Right renal cortex interstitium (tissue), 3 donors: ENCODE measurements at places on chromosomes 5 and 9. TPM values are rescaled to one million over a fixed set of nuclear protein-coding genes. Genes with fewer than 3 reads are reported as not detected.

- no peak for DNase-seq
These were observed 898.0 kb upstream of the C9orf72 start for GRCh38 chr9:28471261-28471660.

GRCh38 chr5:22102823-22103359 is 750.3 kb downstream of the CDH12 start:
- DNase-seq = no peak

DNA sequence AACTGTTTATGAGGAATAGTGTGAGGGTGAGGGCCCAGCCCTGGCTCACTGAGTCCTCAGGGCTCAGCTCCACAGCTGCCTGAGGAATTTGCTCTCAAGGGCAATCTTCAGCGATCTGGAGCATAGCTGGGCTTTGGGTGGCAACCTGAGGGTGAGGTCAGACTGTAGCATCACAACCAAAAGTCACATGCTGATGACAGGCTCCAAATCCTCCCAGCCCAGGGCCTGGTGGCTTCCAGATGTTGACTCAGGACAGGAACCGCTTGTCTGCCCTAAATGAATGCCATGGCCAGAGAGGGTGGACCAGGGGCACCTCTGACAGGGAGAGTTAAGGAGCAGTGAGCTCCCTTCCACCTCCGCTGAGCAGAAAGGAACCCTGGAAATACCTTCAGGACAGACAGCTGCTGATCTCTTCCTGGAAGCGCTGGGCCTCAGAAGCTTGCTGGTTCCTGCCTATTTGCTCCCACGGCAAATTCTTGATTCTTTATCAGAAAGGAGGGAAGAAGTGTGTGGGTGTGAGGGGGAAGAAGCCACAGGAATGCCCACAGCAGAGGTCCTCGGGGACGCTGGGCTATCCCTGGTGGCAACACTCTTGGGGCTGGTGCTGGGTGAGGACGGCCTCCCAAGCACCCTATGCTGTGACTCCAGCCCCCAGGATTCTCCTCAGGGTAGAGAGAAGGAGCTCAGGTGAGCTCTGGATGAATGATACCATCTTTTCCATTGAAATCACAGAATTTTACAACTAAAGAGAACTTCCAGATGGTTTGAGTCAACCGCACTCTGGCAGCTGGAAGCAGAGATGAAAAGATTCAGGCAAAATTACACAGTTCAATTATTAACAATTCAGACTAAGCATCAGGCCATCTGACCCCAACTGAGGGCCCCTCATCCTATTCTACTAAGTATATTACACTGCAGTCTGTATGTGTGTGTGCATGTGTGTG is 13.8 kb upstream of the CTSL start:
- no peak for DNase-seq

Gene MLANA
- 0.75 TPM for polyA plus RNA-seq

Gene FBXL17
- 36.4 TPM for polyA plus RNA-seq

Gene DHX29
- 48.6 TPM for polyA plus RNA-seq

DNA sequence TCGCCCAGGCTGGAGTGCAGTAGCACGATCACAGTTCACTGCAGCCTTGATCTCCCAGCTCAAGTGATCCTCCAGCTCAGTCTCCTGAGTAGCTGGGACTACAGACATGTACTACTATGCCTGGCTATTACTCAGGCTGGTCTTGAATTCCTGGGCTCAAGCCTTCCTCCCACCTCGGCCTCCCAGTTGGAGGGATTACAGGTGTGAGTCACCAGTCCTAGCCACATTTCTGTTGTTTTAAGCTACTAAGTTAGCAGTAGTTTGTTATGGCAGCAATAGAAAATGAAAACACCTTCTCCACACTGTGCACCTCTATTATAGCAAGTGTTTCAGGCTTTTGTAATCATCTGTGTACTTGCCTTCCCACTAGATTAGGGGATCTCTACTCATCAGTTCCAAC is 588.9 kb upstream of the TLE4 start:
- no peak for DNase-seq

Gene STOML2
- 131 TPM for polyA plus RNA-seq

GRCh38 chr5:104763216-104763615 is 1200.6 kb upstream of the NUDT12 start:
- DNase-seq = no peak

GRCh38 chr5:180411948-180412347 is 58.8 kb upstream of the GFPT2 start:
- no peak for DNase-seq

DNA sequence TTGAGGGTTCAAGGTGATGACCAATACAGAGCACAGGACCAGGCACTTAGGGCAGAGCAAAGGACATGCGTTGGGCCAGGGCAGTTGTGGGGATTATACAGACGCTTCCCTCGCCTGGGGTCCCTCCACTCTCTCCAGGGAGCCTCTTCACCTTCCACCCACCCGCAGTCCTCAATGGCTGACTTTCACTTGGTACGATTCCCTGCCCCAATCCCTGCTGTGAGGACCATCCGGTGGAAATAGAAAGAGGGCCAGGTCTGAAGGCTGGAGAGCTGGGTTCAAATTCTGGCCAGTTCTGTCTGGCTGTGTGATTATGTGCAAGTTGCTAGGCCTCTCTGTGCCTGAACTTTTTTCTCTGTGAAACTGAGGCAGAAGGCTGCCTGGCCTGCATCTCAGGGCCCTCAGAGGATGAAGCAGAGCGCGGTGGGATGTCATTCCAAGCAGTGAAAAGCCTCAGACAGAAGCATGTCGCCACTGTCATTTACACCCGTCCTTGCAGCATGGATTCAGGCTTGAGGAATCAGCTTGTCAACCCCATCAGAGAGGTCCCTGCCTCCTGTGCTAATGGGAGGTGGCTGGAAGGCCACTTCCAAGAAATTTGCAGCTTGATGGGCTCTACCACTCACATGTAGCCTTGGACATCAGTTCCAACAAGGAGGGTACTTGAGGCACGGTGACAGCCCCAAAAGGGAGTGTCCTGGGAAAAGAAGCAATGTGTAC is 206.6 kb upstream of the IER5L start:
- no peak for DNase-seq

GRCh38 chr5:32272746-32273145 is 40.0 kb downstream of the MTMR12 start:
- DNase-seq = no peak

- DNase-seq = no peak
These were observed 85.9 kb downstream of the GOLPH3 start for GRCh38 chr5:32088214-32088613.

Gene SUSD3
- 7.8 TPM for polyA plus RNA-seq

DNA sequence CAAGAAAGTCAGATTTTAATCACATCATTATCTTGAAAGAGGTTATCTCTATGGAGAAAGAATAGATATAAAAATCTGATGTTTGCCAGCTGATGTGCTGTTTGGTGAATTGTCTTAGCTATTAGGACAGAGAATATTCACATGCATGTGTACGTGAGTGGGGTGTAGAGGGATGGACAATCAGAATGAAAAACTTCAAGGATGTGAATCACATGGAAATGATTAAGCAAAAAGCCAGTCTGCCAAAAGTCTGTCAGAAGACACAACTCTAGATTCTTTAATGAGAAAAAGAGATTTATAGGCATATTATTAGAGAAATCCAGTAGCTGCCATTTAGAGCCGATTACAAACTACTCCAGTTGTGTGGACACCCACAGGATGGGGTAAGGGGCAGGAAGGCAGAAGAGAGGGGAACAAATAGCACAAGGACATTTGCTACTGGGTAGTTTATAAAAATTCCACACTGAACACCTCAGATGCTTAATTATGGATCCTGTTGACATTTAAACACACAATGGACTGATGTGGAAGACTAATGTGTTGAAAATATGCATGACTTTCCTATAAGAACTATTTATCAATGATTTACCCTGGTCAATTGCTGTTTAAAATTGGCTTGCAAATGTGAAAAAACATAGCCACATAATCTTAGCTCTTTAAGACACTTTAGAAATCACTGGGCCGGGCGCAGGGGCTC is 127.4 kb downstream of the PTTG1 start:
- DNase-seq = no peak

DNA sequence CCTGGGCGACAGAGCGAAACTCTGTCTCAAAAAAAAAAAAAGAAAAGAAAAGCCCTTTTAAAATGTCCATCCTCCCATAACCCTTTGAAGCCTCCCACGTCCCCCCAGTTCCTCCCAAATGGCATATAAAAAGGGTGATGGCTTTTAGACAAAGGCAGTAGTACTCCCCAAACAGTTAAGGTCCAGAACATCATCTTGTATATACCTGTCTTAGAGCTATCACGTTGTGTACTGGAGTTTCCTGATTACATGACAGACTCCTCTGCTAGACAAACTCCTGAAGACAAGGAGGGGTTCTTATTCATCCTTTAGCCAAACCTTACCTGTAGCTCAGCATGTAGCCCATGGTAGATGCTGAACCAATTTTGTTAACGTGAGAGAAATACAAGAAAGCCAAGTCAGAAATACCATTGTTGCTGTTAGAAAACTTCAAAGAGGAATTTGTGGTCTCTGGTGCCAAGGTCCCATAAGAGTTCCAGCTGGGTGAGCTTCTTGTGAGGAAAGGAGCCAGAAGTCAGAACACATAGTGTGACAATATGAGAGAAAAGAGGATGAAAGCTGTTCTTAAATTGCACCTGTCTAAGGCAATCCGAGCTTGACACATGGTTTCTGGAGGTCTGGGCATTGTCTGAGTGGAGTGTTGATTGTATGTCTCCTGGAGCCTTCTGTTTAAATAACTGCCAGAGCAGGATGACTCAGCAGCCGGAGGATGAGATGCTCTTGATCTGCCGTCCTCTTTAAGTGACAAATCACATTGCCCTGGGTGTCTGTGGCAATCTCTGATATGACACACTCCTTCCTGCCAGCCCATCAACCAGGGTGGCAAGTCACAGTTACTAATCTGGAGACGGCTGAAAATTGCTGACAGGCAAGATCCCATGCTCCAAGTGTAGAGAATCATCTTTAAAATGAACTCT is 69.1 kb downstream of the ARRDC3 start:
- DNase-seq = no peak

GRCh38 chr5:111280282-111280951 is 56.2 kb downstream of the CAMK4 start:
- no peak for DNase-seq

Gene GRXCR2
- not detected for polyA plus RNA-seq

DNA sequence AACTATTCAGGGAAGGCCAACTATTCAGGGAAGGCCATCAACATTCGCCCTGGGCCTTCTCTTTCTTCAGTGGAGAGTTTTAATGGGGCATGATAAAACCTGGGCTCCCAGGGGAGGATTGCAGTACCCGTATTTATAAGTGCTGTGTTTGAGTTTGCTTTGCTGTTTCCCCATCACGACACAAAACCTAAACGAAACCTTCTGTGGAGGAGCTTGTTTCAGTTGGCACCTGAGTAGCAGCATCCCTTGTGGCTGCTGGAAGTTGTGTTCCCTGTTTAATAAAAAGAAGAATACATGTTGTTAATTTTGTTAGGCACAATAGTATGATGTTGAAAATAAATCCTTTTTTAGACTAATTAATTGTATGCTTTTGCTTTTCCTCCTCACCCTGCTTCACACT is 8.3 kb downstream of the WDR31 start:
- DNase-seq = no peak

GRCh38 chr9:81538890-81539289 is 150.5 kb downstream of the TLE1 start:
- DNase-seq = no peak

Gene PCDHGB1
- 1.3 TPM for polyA plus RNA-seq

DNA sequence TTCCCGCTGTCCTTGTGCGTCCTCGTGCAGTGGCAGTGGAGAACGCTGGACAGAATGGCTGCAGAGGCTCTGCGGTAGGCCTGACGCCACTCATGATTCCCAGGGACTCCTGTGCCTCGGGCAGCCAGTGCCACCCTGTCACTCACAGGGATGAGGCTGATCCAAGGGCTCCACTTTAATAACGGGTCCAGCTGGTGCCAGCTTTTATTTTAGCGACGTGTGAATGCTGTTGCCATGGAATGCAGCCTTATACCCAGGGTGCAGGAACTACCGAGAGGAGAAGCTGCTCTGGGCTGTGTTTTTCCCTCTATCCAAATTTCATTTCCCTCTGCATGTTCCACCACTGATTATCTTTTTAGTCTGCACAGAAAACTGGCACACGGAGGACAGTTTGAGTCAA is 15.8 kb upstream of the NTNG2 start:
- no peak for DNase-seq

Gene GARIN3
- polyA plus RNA-seq = not detected

DNA sequence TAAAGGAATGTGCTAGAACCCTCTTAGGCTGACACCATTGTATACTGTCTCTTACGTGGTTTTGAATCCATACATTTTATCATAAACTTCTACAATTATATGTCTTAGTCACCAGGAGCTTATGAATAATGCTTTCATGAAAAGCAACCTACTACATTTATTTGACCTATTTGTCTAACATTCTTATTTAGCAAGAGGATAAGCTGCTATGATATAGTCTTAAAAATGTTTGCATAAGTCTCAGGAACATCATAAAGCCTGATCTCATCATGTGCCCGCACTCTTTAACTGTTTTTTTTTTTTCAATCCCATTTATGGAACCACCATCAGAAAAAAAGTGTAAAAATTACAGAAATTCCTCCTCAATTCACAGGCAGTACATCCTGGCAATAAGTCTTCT is 59.7 kb downstream of the CDH12 start:
- no peak for DNase-seq

Gene ORM1
- polyA plus RNA-seq = 0.25 TPM

DNA sequence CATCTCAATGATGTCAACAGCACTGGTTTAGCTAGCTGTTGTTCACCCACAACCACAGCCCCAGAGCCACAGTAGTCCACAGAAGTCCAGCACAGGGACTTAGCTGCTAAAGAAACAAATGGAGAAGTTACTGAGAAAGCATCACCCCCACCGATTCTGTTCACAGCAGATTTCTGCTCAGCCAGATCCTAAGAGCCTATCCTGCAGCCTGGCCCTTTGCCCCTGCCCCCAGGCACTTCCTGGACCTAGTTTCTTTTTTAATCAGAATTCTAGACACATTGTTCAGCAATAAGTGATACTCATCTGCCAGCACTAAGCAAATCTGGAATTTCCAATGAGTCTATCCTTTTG is 7.4 kb downstream of the B4GALT1 start:
- DNase-seq = no peak

GRCh38 chr5:136232316-136232715 is 39.4 kb upstream of the SMIM32 start:
- DNase-seq = no peak

DNA sequence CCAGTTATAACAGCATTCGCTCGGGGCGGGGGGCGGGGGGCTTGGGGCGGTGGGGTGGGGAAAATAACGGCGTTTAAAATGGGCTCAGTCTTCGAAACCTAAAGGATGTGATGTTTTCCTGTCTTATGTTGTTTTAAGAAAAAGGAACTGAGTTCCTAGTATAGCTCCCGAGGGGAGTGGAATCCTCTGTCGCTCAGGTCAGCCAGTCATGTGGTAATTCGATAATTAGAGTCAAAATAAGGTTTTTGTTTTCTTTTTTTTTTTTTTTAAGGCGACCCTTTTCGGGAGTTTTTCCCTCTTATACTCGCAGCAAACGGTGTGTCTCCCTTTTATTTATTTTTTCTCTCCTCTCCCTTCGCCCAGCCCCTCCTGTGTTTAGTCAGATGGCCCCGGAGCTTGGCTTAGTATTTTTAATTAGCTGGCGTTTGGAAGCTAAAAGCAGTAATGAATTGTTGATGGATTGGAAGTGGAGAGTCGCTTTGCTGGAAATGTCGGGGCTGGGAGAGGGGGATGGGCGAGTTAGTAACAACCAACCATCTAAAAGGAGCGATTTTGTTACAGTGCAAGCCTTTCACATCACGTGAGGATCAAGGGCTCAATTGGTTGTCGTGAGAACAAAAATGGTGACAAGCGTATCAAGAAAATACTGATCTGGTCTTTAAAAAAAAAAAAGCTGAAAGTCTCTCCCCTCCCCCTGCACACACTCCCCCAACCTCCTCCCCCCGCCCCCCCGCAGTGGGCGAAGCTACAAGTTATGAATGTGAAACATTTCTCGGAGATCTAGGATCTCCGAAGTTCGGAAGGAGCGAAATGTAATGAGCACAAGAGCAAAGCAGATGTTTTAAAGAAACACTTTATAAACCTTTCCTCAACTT is 714 bp upstream of the ZNF608 start:
- peak; percentile 91 for DNase-seq
